Activated CD8-positive, alpha-beta memory T cell treated with anti-CD3 and anti-CD28 coated beads for 24 hours (primary cell): ENCODE measurements at places on chromosomes 3 and 15.

- no peak for DNase-seq
Observed at GRCh38 chr3:161946443-161946960, 449.9 kb downstream of the OTOL1 start.

- peak; percentile 35 for DNase-seq
Observed at GRCh38 chr15:69921626-69922619, 175.8 kb downstream of the TLE3 start.

DNA sequence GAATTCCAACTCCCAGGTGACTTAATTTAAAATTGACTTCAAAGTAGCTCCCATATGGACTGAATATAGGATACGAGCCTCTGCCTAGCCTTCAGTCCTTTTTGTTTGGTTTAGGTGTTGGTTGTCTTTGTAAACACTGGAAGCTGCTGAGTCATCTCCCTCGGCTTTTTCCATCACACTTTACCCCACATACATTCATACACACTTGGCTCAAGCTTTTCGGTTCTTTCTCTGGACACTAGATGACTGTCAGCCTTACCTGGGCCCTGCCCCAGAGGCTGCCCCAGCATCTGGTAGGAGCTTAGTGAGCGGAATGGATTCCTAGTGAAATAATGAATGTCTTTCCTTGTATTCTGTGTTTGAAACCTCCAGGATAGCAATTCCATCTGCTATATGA, 201.5 kb upstream of the IL12A start:
- DNase-seq = no peak

DNA sequence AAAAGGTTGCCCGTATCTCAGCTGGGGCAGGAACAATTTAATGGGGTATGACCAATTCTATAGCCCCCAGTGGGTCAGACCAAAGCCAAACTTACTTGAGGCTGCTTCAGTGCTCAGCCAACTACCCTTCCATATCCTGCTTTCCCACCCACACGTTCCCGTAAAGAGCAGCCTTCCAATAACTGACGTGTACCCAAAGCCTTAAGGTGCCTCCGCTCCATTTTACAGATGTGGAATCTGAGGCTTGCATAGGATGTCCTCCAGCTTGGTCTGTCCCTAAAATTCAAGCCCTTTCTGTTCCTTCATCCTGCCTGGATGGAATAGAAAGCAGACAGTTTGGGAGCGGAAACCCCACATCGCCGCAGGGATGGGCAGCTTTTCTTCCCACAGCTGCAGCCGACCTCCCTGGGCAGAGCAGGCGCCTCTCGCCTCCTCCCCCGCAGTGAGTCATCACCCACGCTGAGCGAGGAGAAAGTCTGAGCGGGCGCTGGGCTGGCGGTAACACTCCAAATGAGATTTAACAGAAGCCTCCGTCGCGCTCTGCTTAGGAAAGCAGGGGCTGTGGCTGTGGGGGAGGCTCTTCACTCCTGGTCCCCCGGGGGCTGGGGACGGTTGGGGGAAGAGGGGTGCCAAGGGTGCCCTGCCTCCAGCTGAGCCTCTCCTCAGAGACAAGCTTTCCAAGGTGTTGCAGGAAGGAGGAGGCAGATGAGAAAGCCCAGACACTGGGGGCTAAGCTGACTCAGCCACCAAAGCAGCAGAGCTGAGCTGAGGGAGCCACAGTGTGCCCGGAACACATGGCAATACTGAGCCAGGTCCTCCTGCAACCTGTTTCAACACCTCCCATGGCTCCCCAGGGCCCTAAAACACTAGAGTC, 57.8 kb upstream of the HRH1 start:
- DNase-seq = peak; percentile 85

DNA sequence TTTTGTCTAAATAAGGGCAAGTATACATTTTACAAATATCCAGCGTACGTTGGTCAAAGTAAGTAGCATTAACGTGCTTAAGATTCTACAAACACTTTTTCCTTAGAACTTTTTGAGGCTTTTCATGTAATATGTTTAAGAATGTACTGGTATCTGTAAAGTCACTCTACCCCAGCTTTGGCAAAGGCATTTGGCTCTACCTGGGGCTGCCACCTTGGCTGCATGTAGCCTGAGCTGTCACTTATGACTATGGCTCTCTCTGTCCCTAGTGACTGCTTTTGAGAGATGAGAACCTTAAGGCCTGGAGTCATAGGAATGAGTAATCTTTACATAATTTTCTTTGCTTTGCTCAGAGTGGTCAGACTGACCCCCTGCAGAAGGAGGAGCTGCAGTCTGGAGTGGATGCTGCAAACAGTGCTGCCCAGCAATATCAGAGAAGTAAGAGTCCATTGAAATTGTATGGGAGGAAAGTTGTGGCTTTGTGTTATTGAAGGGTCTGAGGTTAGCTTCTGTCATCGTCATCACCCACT, 61.2 kb downstream of the IQGAP1 start:
- DNase-seq = no peak

DNA sequence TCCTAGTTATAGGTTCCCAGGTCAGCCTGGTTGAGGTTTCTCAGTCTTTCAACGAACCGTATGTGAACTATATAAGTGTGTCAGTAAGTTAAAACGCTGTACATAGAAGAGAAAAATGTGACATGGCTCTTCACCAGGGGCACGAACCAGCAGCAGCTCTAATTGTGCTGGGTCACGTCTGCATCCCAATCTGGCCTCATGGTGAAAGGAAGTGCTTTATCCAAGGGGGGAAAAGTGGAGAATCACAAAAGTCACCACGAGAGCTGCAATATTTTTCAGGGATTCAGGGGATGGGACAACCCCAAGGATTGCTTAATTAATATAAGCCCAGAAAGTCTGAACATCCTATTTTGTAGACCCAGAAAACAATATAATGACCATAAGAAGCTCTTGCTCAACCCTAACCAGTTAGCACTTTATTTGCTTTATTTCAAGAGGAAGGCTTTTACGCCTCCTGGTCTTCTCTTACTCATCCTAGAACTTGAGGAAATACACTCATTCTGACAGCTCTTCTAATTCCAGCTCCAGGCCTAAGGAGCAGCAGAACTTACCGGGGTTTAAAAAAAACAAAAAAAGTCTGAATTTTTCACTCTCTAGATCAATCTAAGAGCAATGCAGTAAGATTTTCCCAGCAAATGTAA, 16.5 kb downstream of the ANXA2 start:
- DNase-seq = no peak

DNA sequence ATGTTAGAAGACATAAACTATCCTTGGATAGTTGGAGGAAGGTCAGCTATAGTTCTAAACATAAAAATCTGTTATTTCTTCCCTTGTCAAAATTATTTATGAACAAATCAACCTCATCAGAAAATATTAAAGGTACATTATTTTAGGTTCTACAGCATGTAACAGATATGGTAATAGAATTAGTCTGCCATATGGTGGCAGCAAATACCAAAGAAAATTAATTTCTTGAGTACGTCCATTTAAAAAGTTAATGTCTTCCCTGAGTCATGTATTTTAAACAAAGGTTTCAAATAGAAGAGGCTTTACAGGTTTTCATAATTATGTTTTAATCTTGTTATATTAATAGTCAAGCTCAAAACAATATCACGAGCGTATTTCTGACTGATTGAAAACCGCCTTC, 17.9 kb upstream of the ANKRD28 start:
- no peak for DNase-seq

GRCh38 chr15:23370578-23370977, 16.0 kb downstream of the GOLGA8S start:
- DNase-seq = no peak

DNA sequence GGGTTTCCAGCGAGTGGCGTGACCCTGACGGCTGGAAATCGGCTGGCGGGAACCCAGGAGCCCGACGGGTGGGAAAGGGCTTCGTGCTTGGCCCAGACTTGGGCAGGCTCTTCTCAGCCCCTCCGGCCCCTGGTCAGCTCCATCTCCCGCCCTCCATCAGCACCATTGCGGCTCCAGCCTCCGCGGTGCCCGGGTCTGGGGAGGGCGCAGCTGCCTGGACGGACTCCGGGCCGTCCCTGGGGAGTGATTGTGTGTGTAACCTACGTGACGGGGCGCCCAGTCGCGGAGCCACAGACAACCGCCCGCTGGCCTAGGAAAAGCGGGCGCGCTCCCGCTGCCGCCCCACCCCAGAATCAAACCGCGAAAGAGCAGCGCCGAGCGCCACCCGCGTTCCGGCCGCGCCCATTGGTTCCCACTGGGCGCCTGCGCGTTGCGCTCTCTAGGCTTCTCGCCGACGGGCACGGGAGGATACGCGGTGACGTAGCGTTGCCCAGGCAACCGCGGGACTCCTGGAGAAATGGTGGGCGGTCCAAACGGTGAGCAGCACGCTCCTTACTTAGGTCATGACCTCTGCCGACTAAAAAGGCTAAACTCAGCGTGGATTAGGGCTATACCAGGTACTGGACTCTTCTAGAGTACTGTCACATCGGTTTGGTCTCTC, at the start of gene CFAP20DC:
TSS of gene CFAP20DC (minus strand) at position 355 of the 661 bp plus-strand sequence. CDS start 394 bp downstream, outside the sequence.
- peak; percentile 90 for DNase-seq

- no peak for DNase-seq
Observed at GRCh38 chr3:72932416-72932815, 44.6 kb downstream of the GXYLT2 start.

DNA sequence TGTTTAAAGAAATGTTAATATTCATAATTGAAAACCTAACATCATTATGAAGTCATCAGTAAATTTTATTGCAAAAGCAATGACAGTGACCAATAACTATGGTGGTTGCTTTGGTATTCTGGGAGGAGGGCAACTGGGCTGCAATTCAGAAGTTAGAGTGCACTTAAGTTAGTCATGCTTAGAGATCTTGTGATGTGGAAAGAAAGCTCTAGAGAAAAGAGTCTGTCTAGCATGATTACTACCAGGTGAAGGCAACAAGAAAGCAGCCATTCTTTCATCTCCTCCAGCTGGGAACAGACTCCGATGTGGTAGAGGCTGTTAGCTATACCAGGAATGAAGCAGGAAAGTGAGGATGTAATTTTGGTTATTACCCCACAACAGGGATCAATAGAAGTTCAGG, 625.6 kb downstream of the SI start:
- no peak for DNase-seq

DNA sequence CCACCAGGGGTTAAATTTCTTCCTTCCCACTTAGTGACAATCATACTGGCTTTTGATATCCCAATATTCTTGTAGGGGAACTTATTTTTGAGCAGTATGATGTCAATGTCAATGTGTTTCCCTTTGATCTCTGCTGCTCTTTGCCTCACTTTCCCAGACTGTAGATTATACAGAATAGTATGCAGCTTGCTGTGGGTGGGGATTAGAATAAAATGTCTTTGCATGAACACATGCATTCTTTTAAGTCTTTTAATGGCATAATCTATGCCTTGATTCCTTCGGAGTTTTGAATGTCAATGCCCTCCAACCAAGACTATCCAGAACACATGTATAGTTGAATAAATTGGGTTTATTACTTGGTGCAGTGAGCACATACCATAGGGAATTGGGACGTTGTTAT, 125.5 kb downstream of the IL20RB start:
- DNase-seq = no peak

DNA sequence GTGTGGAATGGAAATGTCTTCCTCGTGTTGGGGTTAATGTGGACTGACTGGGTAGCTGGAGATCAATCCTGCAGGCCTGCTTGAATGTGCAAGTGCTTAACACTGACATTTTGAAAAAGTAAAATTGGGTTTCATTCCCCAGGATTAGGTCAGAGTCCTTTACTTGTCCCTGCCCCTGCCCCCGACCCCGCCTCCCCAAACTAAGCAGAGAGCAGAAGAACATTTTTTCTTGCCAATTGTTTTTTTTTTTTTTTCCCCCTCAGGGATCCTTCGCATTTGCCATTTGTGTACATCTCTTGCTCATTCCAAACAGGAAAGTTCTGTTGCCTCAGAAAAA, 147.0 kb upstream of the NR2F2 start:
- no peak for DNase-seq

- no peak for DNase-seq
Observed at GRCh38 chr3:55828712-55829111, 341.6 kb upstream of the WNT5A start.

GRCh38 chr3:59249004-59249403, 199.2 kb upstream of the CFAP20DC start:
- DNase-seq = no peak

GRCh38 chr3:48314542-48314941, 18.9 kb downstream of the SPINK8 start:
- no peak for DNase-seq

GRCh38 chr3:184361932-184362667, 590 bp downstream of the POLR2H start:
- DNase-seq = peak; percentile 84

GRCh38 chr3:7346364-7346763, 485.4 kb downstream of the GRM7 start:
- no peak for DNase-seq

DNA sequence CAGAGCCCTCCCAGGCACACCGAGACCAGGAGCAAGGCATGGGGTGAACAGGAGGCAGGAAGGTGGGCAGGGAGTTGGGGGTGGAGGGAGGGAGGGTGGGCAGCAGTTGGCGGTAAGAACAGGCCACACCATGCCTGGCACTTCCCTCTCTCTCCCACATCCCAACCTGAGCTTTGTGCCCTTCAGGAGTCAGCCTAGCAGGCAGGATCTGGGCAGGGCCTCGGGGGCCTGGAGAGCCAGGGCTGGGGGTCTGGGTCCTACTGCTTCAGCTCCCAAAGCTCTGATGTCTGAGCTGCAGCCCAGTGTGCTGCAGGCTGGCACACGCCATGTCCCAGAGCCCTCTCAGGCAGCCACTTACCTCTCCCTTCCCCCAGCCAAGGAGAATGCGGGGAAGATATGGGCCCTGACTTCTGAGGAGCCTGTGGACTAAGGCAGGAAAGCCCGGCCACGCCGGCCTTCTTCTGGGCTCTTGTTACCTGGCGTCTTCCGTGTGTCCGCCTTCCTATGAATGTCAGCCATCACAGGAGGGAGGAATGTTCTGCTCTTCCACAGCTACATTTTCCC, 2.9 kb upstream of the MYL3 start:
- no peak for DNase-seq

DNA sequence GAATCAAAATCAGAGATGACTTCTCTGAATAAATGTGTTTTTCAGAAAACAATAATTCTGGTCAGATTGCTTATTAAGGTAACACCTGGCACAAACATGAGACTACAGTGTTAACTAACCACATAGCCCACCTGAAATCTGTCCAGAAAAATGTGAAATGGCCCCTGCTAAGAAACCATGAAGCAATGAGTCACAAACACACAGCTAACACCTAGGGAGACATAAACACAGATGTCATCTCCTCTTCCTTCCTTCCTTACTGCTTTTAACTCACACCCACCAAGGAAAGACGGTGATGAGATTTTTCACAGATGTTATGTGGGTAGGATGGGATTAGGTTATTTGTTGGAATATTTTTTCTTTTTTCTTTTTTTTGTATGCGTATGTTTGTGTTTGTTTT, 315.0 kb upstream of the STAC start:
- DNase-seq = no peak

GRCh38 chr3:126417981-126418530, 23.3 kb downstream of the CFAP100 start:
- peak; percentile 19 for DNase-seq

DNA sequence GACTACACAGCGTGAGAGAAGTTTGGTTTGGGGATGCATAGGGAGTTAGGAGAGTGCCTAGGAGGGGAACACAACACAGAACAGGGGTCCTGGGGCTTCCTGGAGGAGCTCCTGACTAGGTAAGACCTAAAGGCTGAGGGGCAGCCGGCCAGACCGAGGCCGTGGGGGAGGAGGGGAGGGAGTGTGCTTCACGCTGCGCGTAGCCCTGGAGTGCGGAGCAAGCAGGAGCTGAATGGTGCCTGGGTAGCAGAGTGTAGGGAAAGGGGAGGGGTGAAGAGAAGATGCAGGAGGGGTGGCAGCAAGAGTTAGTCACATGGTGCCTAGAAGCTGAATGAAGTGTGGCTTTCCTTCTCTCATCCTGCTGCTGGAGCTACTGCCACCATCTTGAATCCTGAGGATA, 32.4 kb upstream of the HHATL start:
- peak; percentile 7 for DNase-seq

- no peak for DNase-seq
Observed at GRCh38 chr3:162569314-162569713, 1072.7 kb downstream of the OTOL1 start.

- no peak for DNase-seq
Observed at GRCh38 chr15:92523176-92523575, 129.5 kb downstream of the ST8SIA2 start.
